ENCODE measurements at places on chromosomes 1 and 21. TPM values are rescaled to one million over a fixed set of nuclear protein-coding genes. Genes with fewer than 3 reads are reported as not detected.
A peak's percentile ranks its signal among the peaks of the same experiment; 100 is the strongest.

- DNase-seq: no peak
- H3K27me3 ChIP-seq: no peaks in the 10 kb centered on the region
- peaks cover 63% of the 10 kb centered on the region for H3K4me1 ChIP-seq
- H3K36me3 ChIP-seq: peaks cover 5% of the 10 kb centered on the region
- H3K4me3 ChIP-seq: no peak overlapping the region
Observed at GRCh38 chr1:179879797-179880196, 2.2 kb upstream of the TOR1AIP2 start.

DNA sequence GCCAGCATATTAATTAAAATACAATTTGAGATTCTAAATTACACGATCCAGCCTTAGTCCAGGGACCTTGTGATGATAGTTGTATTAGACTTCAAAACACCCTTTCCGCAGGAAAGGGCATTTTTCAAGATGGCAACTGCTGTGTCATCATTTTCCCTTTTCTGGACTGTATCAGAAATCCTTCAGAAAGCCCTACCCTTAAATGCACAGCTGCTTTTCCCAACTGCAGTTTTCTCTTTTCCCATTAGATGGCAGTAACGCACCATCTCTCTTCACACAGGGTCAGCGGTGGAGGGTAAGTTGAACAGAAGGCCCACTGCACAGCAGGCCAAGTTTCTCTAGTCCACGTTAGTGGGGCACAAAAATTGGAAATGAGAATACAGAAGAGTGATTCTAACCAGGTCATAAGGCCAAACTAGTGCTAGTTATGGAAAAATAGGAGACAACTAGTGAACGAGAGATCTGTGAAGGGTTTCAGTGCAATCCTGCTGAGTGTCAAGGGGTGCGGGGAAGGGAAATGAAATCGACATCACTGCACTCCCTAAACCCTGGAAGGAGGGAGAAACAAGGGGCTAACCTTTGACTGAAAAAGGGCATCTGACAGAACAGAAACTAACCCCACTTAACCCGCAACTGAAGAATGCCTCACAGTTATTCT is 22.1 kb upstream of the TDRD10 start:
- H3K36me3 ChIP-seq: no peaks in the 10 kb centered on the region
- peaks cover 29% of the 10 kb centered on the region for H3K4me1 ChIP-seq
- DNase-seq: peak; percentile 61
- H3K27me3 ChIP-seq: no peaks in the 10 kb centered on the region
- H3K27ac ChIP-seq: no peak overlapping the region

- no peak overlapping the region for H3K27ac ChIP-seq
- no peaks in the 10 kb centered on the region for H3K36me3 ChIP-seq
- no peak overlapping the region for H3K4me3 ChIP-seq
- no peaks in the 10 kb centered on the region for H3K4me1 ChIP-seq
- H3K27me3 ChIP-seq: no peaks in the 10 kb centered on the region
- DNase-seq: no peak
Observed at GRCh38 chr1:60540141-60540540, 466.6 kb upstream of the C1orf87 start.

DNA sequence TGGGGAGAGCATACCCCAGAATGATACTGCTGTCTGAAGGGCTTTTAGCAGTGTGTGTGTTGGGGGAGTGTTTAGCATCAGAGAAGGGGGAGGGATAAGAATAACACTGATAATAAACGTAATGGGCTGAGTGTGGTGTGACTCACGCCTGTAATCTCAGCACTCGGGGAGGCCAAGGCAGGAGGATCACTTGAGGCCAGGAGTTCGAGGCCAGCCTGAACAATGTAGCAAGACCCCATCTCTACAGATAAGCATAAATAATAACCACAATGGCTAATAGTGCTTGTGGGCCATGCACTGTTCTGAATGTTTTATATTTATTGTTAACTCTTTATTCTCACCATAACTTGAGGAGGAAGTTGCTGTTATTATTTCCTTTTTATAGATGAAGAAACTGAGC is 2.6 kb upstream of the LEFTY2 start:
- DNase-seq: no peak
- no peak overlapping the region for H3K27ac ChIP-seq
- peaks cover 6% of the 10 kb centered on the region for H3K4me1 ChIP-seq
- H3K27me3 ChIP-seq: no peaks in the 10 kb centered on the region

GNG12 gene
- 21.7 TPM for polyA plus RNA-seq

CRYAA gene
- polyA plus RNA-seq: not detected

DNA sequence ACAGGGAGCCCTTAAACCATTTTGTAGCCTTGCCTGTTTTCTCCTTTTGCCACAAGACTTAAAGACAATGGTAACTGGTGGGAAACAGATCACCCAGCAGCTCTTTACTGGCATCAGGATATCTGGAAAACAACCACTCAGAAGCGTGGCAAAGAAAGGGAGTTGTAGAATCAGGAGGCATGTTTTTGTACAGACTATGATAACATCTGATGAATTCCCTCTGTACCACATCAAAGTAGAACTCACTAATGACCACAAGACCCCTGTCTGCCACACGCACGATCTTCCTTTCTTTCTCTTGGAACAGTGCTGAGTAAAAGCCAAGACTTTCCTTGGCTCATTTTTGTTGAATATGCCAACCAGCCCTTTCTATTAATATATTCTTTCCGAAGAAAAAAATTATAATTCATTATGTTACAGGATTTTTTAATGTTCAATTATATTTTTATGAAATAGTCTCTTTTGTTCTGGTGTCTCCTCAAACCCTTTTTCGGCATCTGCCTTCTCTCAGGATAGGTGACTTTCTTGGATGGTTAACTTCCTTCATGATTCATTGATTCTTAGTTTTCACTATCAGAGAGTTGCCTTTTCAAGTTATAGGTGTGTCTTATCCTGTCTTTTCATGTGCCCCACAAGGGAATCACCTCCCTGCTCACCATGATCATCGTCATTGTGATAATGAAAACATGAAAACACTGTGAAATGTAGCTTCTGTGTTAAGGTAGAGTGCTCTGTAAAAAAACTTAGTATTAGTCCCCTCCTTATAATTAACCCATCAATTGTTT is 7.9 kb upstream of the PHGDH start:
- no peak overlapping the region for H3K27ac ChIP-seq
- no peak for DNase-seq
- no peaks in the 10 kb centered on the region for H3K4me1 ChIP-seq
- no peaks in the 10 kb centered on the region for H3K27me3 ChIP-seq
- H3K36me3 ChIP-seq: no peaks in the 10 kb centered on the region

DNA sequence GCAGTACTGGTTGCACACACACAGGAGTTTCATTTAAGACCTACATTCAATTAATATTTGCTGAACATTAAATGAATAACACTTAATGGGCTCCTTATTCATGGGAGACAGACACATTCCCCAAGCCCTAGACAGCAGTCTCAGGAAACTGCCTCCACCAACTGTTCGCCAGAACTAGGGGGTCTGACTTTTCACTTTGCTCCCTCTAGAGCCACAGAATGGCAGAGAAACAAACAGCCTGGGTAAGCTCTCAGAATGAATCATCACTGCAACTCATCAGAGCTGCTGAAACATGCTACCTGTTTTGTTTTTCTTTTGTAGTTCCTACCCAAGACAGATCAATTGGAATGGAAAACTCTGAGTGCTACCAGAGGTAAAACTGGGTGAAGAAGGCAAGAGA is 31.7 kb downstream of the ELK4 start:
- H3K4me1 ChIP-seq: peaks cover 21% of the 10 kb centered on the region
- H3K27me3 ChIP-seq: no peaks in the 10 kb centered on the region
- peaks cover 35% of the 10 kb centered on the region for H3K36me3 ChIP-seq
- peak overlapping the region; percentile 47 for H3K27ac ChIP-seq
- no peak overlapping the region for H3K4me3 ChIP-seq
- no peak for DNase-seq

DNA sequence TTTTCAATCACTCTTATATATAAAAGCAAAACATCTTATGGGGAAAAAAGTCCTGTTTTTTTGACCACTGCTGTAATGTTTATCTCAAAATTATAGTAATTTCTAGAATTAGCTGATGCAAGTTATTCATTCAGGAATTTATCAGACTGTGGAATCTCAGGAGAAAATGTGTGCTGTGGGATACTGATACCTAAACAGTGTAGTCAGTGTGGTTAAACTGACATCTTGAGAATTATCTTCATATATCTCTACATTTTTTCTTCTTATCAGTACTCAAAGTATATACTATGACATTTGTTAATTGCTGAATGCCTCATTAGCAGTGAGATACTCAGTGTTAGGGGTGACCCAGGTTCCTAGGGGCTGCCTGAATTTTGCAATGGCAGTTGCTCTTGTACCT is 839.3 kb downstream of the KCNT2 start:
- no peak overlapping the region for H3K4me3 ChIP-seq
- no peaks in the 10 kb centered on the region for H3K4me1 ChIP-seq
- H3K36me3 ChIP-seq: no peaks in the 10 kb centered on the region
- no peaks in the 10 kb centered on the region for H3K27me3 ChIP-seq
- H3K27ac ChIP-seq: no peak overlapping the region

DNA sequence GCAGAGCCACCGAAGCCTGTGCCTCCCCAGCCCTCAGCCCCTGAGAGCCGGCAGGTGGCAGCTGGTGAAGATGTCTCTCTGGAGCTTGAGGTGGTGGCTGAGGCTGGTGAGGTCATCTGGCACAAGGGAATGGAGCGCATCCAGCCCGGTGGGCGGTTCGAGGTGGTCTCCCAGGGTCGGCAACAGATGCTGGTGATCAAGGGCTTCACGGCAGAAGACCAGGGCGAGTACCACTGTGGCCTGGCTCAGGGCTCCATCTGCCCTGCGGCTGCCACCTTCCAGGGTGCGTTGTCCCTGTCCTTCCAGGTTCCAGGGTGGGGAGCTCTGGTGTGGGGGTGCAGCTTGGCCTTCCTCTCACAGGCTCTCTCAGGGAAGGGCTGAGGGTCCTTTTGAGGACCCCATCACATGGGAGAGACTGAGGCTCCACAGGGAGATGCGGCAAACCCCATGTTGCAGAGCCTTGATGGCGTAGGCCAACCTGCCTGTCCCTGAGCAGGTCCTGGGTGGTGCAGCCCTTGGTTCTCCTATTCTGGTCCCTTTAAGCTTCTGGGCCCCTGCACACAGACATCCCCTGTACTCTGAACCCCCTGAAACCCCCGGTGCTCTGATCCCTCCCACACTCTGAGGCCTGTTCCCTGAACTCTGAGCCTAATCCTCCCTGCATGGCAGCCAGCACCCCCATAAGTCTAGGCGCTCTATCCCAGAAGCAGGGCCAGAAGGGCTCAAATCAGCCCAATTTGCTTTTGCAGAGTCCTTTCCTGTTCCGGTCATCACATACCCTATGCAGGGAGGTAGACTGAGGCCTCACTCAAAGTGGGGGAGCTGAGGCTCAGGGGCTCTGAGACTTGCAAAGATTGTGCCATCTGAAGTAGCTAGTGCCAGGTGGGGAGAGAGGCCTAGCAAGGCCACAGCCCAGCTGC is 88.5 kb downstream of the TRIM11 start:
- no peak overlapping the region for H3K4me3 ChIP-seq
- H3K4me1 ChIP-seq: no peaks in the 10 kb centered on the region
- no peaks in the 10 kb centered on the region for H3K27me3 ChIP-seq
- no peak overlapping the region for H3K27ac ChIP-seq

DNA sequence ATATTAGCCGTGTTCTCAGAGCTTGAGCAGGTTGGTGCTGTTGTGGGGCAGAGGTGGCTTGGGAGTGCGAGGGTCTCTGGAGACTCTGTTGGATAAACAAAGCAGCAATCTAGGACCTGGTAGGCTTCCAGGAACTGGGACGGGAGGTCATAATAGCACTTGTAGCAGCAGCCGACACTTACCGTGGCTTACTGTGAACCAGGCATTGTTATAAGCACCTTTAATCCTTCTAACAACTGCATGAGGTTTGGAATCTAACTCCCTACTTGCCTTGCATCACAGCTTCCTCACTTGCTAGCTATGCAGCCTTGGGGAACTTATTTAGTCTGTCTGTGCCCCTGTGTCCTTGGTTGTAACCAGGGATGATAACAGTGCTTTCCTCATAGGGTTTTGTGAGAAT is 94.9 kb downstream of the NAV1 start:
- peaks cover 21% of the 10 kb centered on the region for H3K4me1 ChIP-seq
- no peaks in the 10 kb centered on the region for H3K36me3 ChIP-seq
- H3K4me3 ChIP-seq: no peak overlapping the region
- DNase-seq: no peak

DNA sequence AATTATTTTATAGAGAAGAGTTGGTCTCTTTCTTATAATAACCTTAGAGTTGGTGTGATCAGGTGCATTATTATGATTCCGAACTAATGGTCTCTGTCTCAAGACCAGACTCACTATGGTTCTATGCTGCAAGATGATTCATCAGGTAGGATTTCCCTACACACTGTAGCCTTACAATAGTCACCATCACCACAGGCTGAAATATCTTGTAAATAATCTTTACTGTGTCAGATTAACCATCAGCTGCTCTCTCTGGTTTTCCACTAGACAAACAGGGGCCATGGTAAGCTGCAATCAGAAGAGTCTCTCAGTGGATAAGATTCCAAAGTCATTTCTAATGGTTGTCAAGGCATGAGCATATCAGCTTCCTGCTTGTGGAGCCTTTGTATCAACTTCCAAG is 4.4 kb upstream of the GBP4 start:
- H3K27me3 ChIP-seq: no peaks in the 10 kb centered on the region
- no peak for DNase-seq
- H3K27ac ChIP-seq: no peak overlapping the region
- H3K36me3 ChIP-seq: no peaks in the 10 kb centered on the region

CFHR1 gene
- not detected for polyA plus RNA-seq

TMEM125 gene
- polyA plus RNA-seq: 19.2 TPM

DNA sequence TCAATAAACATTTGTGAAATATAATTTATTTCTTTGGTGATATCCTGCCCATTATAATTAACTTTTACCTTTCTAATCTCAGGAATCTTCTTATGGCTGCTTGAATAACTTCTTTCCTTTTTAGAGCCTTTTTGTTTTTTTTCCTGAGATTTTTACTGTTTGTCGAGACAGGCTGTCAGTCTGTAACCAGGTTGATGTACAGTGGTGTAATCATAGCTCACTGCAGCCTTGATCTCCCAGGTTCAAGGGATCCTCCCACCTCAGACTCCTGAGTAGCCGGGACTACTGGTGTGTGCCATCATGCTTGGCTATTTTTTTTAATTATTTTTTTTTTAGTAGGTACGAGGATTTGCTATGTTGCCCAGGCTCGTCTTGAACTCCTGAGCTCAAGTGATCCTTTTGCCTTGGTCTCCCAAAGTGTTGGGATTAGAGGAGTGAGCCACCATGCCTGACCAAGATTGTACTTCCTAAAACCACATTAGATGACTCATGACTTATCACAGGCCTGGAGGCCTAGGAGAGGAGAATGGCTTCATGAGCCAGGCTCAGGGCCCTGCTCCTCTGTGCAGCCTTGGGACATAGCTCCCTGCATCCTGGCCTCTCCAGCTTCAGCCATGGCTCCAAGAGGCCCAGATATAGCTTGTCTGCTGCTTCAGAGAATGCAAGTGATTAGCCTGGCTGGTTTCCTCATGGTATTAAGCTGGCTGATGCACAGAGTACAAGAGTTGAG is 48.6 kb downstream of the CTH start:
- H3K4me1 ChIP-seq: no peaks in the 10 kb centered on the region
- H3K4me3 ChIP-seq: no peak overlapping the region
- no peaks in the 10 kb centered on the region for H3K36me3 ChIP-seq

GRCh38 chr1:28517649-28517999 is 11.8 kb downstream of the RCC1 start:
- no peaks in the 10 kb centered on the region for H3K27me3 ChIP-seq
- no peak for DNase-seq
- H3K27ac ChIP-seq: no peak overlapping the region
- peaks cover 14% of the 10 kb centered on the region for H3K4me1 ChIP-seq

FAAH gene
- polyA plus RNA-seq: 45.3 TPM

TLR5 gene
- 1.2 TPM for polyA plus RNA-seq

GADD45A gene
- 39.4 TPM for polyA plus RNA-seq

CCDC18 gene
- 3.4 TPM for polyA plus RNA-seq

All from stomach (tissue), 19 donors.